ENCODE measurements at places on chromosomes 2 and 18. TPM values are rescaled to one million over a fixed set of nuclear protein-coding genes. Genes with fewer than 3 reads are reported as not detected.

COL5A2 gene
- 69.7 TPM for total RNA-seq

AQP12B gene
- not detected for total RNA-seq

SERTAD2 gene
- total RNA-seq, result 9.8 TPM

CCDC74A gene
- total RNA-seq, result 16.2 TPM
